ENCODE measurements at places on chromosomes 7 and 10. TPM values are rescaled to one million over a fixed set of nuclear protein-coding genes. Genes with fewer than 3 reads are reported as not detected.

DNA sequence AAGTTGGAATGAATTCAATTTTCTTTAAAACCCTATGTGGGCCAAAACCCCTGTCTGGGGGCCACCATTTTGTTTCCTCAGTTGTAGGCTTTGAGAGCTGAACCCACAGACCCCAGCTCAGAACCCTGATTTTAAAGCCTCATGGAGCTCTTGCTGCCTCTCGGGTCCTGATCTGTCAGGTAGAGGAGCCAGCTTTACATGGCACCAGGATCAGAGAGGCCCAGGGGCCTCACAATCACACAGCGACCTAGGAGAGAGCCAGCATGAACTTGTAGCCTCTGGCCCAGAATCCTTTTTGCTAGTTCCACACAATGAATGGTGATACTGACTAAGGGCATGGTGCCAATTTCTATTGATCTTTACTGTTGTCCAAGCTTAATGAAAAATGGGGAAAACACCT lies 84.3 kb upstream of the SORCS3 start:
- no peak for DNase-seq

- DNase-seq: no peak
Observed at GRCh38 chr7:149818536-149818840, 19.7 kb upstream of the ZNF862 start.

DNA sequence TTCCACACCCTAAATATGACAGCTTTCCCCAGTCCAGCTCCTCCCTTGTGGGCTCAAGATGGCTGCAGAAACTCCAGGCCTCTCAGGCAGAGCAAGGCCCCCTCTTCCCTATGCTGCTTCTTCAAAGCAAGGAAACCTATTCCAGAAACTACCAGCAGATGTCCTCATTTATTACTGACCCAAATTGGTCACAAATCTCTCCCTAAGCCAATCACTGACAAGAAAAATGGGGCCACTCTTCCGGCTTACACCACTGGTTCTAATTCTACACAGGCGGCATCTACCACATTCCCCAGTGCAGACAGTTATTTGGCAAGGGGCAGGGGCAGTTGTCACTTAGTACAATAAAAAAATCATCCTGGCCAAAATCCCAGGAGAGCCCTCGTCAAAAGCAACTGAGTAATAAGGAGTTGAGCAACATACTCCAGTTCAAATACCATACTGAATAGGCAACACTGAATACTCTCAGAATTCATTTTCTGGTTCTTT lies 150.4 kb downstream of the SFMBT2 start:
- DNase-seq: no peak

NODAL gene
- not detected for total RNA-seq

FFAR4 gene
- total RNA-seq: not detected

EXOC6 gene
- total RNA-seq: 9.7 TPM

PNLIPRP2 gene
- total RNA-seq: not detected
